DMS 273 treated with DMSO at 0.1 percent for 48 hours (cell line): ENCODE measurements at places on chromosomes 7 and 10.
A peak's percentile ranks its signal among the peaks of the same experiment; 100 is the strongest.

- DNase-seq, result no peak
Measured at GRCh38 chr10:4131407-4132215, 346.6 kb upstream of the KLF6 start.

DNA sequence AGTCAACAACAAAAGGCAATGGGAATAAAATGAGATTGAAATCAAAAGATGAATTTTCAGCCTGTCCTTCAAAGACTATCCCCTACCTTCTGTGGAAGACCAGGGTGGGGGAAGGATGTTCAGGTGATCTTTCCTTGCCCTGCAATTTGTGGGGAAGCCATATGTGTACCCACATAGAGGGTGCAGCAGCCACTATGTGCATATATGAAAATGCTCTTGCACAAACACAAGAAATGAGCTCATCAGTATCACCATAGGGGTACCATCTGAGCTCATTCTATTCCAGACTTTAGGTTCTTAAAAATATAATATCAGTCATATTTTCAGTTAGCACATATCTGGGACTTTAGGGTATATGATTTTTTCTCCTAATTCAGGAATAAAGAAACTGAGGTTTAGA is 17.7 kb downstream of the GIMAP5 start:
- DNase-seq, result no peak

- no peak for DNase-seq
Measured at GRCh38 chr7:44043902-44044301, 600 bp upstream of the DBNL start.

GRCh38 chr7:36923185-36923584 is 198.9 kb upstream of the AOAH start:
- DNase-seq, result no peak

GRCh38 chr7:146319629-146320028 is 203.0 kb downstream of the CNTNAP2 start:
- DNase-seq, result no peak

GRCh38 chr10:14648005-14648765 is 126.5 kb downstream of the FAM107B start:
- peak; percentile 12 for DNase-seq

- DNase-seq, result no peak
Measured at GRCh38 chr10:81995254-81995653, 120.3 kb downstream of the NRG3 start.

- no peak for DNase-seq
Measured at GRCh38 chr7:8831376-8831775, 398.0 kb downstream of the NXPH1 start.

GRCh38 chr7:7212612-7213011 is 30.3 kb downstream of the C1GALT1 start:
- no peak for DNase-seq

GRCh38 chr7:65390588-65390987 is 16.9 kb downstream of the ZNF92 start:
- no peak for DNase-seq

- no peak for DNase-seq
Measured at GRCh38 chr10:116134322-116134721, 138.7 kb downstream of the GFRA1 start.

- DNase-seq, result no peak
Measured at GRCh38 chr7:97506728-97507127, 225.2 kb upstream of the TAC1 start.

DNA sequence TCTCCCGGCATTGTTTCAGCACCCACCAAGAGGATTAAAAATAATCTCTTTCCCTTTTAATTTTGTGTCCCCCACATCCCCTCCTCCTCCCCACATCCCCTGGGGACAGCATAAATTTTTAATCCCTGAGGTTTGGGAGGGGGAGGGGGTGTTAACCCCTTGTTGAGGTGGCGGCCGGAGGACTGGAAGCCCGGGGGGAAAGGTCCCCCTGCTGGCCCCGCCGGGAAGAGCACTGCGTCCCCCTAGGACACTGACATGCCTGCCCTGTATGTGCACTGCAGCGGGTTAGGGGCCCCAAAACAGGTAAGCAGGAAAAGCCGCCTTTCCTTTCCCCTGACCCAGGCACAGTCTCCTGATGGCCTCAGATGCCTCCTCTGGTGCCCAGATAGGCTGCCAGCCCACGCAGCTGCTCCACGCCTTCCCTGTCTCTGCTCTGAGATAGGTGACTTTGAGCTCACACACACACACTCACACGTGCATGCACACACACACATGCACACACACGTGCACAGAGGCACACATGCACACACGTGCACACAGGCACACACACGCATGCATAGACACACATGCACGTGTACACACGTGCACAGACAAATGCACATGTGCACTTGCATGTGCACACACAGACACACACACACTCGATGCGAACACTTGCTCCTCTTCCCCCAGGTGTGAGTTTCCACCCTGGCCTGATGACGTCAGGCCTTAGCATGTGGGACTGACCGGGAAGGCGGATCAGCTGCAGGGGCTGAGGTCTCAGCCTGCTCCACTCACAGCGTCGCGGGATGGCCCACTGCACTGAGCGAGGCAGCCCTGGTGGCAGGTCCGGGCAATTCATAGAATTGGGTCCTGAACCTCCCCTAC is 12.3 kb downstream of the CNPY1 start:
- DNase-seq, result peak; percentile 16

DNA sequence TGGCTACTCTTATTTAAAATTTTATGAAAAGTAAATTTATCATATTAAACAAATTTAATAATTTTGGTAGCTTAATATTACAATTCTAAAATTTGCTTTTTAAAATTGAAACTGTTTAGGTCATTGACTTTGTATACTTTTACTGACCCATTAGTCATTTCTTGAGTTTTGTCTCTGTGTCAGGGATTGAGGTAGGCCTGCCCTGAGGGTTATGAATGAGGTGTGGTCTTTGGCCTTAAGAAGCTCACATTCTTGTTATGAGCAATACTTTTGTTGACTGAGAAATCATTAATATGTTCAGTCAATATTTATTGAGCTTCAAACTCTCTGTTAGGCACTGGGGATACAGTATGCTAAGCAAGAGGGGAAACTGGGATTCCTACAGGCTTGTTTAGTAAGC is 47.0 kb upstream of the RPA3 start:
- no peak for DNase-seq

GRCh38 chr7:57769958-57770357 is 320.0 kb downstream of the ZNF716 start:
- no peak for DNase-seq

GRCh38 chr10:132940791-132941465 is 1.4 kb downstream of the CFAP46 start:
- no peak for DNase-seq

- no peak for DNase-seq
Measured at GRCh38 chr7:129886167-129886817, 66.5 kb downstream of the UBE2H start.

- DNase-seq, result no peak
Measured at GRCh38 chr7:156617215-156617614, 23.4 kb upstream of the RNF32 start.

DNA sequence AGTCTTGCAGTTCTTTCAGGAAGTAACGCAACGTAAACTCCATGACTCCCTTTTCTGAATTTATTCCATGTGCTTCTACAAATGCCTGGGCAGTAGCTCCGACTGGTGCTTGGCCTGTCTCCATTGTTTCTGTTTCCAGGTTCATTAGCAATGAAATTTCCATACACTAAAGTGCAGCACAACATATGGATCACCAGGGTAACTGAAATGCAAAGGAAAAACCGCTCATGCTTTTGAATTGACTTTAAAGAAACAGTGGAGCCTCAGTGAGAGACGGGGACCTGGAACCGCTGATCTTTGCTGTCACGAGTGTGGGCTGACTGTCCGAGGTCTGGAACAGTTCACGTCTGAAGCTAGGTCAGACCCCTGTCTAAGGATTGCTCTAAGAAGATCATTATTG is 126.5 kb upstream of the IGFBP3 start:
- DNase-seq, result no peak

DNA sequence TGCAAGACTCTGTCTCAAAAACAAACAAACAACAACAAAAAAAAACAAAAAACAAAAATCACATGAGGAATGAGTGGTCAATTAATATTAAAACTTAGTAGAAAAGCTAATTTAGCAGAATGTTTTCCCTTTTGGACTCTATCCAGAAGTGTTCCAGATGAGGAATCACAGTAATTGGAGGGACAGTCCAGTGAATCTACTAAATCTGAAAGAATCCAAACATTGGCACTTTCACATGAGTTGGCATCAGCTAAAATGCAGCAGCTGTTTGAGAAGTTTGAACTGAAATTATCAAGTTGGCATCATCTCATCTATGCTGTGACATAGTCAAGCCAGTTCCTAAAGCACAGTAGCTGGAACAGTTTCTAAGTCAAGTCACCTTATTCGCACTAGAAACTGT is 367.8 kb downstream of the PPP1R3A start:
- no peak for DNase-seq

DNA sequence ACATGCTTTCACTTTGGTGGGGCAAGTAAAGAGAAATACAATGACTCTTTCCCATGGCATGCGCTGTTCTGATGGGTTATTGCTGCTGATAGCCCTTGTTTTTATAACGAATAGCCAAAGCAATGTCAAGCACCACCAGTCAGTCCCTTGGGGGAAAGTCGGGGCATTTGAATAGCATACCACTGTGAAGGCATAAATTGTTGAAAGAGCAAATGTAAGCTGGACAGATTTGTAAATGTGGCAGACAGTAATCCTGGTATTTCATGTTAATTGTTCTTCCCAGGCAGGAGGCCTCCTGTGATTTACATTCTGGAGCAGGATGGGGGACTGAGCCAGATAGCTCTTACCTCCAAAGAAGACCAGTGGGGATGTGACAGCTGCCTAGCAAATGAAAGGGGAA is 293.3 kb downstream of the ADRA2A start:
- DNase-seq, result no peak

DNA sequence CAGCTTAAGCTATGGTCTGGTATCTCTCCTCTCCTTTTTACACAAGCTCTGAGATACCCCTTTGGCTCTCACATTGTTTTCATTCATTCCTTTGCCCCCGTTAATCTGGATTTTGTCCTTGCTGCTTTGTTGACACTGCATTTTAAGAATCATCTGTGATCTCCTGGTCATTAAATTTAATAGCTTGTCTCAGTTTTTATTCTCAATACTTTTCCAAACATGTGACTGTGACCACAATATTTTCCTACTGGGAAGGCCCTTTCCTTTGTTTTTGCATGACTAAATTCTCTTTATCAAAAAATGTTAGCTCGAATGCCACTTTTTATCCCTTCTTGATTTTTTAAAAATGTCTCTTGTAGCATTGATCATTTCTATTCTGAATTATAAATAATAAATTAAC is 171.2 kb downstream of the SUGCT start:
- no peak for DNase-seq

DNA sequence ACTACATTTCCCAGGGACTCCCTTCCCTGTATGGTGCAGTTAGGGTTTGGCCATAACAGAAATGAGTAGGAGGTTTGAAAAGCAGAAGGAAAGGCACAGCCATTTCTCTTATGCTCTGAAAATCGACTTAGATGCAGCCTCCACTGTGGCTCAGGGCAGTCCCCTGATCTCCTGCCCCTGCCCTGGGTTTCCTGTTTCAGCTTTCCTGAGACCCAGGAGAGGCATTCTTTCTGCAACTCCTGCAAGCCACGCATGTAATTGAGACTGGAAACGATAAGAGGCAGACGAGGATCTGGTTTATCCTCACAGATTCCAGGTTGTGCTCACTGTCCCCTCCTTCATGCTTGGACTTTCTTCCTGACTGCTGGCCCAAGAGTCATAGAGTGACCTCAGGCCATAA is 461.2 kb upstream of the VSTM2A start:
- DNase-seq, result no peak
